ENCODE measurements at places on chromosomes 2 and 18.

DNA sequence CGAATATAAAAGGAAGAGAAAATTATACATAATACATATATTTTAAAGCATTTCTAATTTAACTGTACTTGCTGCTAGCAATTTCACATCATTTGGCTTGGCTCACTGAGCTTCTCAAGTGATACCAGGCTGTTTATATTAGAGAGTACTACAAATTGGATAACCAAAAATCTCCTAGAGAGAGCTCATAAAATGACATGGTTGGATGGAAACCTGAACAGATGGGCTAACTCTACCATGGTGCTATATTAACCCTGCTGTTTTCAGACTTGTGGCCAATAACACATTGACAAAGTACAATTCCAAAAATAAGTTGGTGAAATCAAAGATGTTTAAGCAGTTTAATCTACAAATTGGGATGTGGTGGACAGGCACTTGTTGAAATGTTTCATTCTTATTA, 364.4 kb upstream of the GCFC2 start:
- no peak for DNase-seq

GRCh38 chr2:145044491-145044890, 524.6 kb upstream of the ZEB2 start:
- no peak for DNase-seq

- no peak for DNase-seq
These were observed 143.4 kb upstream of the SMAD7 start for GRCh38 chr18:49094136-49094535.

DNA sequence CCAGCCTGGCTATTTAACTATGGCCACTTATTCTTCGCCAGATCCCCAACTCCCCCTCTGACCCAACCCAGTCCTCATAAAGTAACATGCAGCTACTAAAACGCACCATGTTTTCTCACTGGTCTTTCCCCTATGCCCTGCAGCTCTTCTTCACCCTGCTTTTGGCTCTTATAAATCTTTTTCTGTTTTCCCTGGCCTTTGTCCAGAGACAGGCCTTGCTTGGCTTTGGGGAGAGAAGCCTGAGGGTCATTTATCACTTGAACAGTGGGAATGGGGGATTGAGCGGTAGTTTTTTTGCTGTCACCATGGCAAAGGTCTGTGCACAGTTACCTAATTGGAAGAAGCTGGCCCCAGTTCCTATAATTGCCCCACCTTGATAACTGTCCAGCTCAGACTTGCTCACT, 202.9 kb upstream of the NT5C1B start:
- DNase-seq, result no peak

DNA sequence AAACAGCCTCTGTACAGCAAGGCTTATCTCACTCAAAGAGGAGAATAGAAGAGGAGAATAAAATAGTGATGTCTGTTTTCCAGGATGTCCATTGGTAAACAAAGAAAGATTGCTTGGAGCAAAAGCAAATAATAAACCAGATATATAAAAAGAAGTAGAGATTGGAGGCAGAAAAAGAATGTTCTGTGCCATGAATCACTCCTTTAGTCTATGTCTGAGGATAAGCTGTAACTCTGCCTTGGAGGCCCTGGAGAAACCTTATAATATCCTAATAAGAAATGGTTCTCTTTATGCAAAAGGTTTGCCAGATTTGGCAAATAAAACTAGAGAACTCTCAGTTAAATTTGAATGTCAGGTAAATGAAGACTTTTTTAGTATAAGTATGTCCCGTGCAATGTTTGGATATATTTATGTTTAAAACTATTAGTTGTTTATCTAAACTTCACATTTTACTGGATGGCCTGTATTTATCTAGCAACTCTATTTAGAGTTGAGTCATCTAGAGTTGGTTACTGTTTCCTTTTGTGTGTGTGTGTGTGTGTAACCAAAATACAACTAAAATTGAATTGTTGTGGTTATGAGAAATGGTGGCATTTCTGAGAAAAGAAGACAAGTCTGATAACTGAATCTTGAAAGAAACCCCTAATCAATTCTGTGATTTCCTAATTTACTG, 510.3 kb upstream of the SETBP1 start:
- no peak for DNase-seq
